ENCODE measurements at places on chromosomes 5 and 9.

DNA sequence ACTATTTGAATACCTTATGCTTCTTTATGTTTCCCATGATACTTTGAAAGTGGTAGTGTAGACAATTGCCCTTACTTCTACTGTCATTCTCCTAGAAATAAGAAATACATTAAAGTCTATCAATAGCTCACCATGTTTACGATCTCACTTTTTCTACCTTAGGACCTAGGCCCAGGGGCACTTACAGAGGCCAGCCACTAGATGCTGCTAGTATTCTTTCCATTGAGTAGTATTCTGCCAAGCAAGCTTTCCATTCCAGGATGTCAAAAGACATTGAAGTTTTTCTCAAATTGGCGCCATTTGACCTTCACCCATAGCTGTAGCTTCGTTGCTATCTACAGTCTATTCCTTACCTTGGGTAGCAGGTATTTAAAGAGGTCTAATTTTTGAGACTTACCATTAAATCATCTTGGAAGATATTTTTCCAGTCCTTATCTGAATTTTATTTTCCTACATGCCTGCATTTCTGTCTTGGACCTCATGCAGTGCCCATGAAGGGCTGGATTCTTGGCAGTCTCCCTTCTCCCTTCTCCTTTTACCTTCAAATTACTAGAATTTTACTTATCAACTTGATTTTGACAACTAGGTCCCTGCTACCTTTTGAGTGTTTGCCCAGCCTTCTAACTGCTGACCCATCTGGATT lies 246.0 kb upstream of the NUDT12 start:
- DNase-seq, result peak; percentile 21

DNA sequence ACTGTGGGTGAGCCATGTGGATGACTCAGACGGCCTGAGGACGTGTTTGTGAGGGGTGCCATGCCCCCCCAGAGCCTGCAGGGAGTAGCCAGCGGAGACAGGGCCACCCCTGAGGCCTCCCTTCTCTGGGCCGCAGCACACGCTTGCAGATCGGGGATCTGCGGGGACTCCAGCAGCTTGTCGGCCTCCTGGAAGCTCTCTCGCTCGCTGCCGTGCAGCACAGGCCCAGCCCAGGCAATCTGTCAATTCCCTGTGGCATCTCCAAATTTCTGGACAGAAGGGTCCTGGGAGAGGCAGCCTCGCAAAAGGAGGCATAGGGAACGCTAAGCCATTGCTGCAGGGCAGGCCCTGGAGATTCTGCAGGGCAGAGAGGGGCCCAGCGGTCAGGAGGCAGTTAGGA lies 21.2 kb downstream of the FLT4 start:
- no peak for DNase-seq

GRCh38 chr5:133732536-133732935 lies 120.2 kb upstream of the FSTL4 start:
- DNase-seq, result no peak

- DNase-seq, result no peak
These were observed 151.2 kb upstream of the RUSC2 start for GRCh38 chr9:35338561-35339274.

GRCh38 chr9:29969856-29970647 lies 2396.8 kb upstream of the C9orf72 start:
- DNase-seq, result no peak

- peak; percentile 23 for DNase-seq
These were observed 157.6 kb downstream of the TTC39B start for GRCh38 chr9:15149450-15149849.

- DNase-seq, result no peak
These were observed 122.1 kb downstream of the EBF1 start for GRCh38 chr5:158977642-158978041.

- DNase-seq, result no peak
These were observed 49.4 kb downstream of the ITGA1 start for GRCh38 chr5:52837068-52837467.

GRCh38 chr9:4620057-4620765 lies 41.9 kb upstream of the PLPP6 start:
- DNase-seq, result peak; percentile 60

- DNase-seq, result peak; percentile 45
These were observed 58.1 kb downstream of the RFX3 start for GRCh38 chr9:3467593-3468219.

DNA sequence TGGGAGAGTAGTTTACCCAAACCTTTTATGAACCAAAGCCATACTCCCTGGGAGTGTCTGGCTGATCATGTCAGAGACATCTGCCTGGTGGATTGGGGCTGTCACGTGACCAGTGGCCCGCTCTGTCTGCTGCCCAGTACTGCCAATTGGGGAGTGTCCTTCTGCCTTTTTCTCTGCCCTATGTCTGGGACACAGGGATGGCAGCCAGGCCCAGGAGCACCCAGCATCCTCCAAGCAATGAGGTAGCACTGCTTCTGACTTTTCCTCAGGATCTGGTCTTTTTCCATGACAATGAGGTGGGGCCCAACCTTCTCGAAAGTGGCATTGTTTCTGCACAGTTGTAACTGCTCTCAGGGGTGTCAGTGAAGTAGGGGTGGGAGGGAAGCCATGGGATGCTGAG lies 21.8 kb downstream of the DAPK1 start:
- no peak for DNase-seq

DNA sequence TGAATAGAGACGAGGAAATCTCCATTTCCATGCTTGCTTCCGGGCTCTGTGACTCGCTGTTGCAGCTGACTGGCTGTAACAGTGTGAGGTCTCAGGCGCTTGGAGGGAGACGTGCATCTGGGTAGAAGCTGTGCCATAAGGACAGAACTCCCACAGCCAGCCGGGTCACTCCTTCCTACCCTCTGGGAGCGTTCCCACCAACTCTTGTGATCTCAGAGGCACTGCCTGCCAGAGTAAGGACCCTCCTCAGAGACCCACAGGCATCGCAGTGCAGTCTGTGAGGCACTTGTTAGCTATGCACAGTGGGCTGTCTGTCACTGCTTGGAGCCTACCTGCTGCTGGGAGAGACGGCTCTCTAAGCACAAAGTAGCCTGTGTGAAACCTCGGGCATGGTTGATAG lies 203.4 kb upstream of the SEMA6A start:
- DNase-seq, result no peak

DNA sequence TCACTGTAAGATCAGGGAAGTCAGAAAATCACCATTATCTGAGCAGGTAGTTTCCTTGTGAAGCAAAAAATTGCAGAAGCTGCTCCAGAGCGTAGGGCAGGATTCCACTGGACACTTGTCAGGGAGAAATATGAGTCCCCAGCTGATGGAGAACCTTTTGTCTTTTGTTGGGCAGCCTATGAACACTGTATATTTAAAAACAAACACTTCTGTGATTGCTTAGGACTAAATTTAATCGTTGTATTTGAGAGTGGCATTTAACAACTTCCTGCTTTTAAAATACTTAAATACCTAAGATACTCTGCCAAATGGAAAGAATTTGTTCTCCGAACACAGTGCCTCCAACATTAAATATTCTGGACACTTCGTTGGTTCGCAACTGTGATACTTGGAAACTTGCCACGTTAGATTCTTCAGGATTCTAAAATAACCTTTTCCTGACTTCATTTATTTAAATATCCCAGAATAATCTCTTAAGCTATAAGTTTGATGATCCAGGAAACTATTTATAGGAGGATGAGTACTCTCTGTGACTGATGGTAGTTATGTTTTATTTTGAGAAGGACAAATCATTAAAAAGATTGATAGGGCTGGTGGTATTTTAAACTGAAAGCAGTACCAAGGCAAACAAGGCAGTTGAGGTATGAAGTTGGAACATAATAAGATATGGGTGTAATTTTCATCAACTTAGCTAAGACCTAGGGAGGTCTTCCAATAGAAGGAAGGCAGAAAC lies 2.7 kb upstream of the HSPA4 start:
- DNase-seq, result no peak

DNA sequence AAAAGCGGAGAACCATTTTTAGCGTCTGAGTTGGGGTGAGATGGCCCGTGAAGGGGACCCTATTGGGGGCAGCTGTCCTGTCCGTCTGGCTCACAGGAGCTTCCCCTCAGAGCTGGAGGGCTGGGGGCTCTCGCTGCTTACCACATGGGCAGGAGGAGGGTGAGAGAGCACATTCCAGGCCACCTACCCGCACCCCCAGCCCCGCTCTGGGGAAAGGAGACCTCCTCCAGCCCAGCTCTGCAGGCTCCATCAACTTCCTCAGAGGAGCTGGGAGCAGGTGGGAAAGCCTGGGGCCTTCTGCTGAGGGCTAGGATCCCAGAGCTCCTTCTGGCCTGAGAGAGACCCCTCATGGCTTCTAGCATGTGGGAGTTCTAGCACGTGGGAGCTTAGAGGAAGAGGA lies 27.1 kb upstream of the SPTLC1 start:
- no peak for DNase-seq

DNA sequence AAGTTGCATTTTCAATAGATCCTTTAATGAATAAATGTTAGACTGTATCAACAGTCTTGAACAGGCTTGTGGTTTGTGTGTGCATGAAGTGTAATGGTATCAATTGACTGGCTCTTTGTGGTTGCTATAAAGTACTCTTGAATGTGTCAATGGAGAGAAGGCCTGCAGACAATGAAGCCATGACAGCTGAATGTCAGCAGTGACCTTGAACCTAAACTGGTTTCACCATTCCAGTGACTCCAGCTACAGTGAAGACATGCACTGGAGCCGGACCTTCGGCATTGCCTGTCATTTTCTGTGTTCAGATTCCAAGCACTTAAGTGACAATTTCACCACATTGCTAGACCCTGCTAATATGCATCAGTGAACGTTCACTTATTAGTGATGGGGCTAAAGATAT lies 276.0 kb upstream of the TMEM161B start:
- no peak for DNase-seq

DNA sequence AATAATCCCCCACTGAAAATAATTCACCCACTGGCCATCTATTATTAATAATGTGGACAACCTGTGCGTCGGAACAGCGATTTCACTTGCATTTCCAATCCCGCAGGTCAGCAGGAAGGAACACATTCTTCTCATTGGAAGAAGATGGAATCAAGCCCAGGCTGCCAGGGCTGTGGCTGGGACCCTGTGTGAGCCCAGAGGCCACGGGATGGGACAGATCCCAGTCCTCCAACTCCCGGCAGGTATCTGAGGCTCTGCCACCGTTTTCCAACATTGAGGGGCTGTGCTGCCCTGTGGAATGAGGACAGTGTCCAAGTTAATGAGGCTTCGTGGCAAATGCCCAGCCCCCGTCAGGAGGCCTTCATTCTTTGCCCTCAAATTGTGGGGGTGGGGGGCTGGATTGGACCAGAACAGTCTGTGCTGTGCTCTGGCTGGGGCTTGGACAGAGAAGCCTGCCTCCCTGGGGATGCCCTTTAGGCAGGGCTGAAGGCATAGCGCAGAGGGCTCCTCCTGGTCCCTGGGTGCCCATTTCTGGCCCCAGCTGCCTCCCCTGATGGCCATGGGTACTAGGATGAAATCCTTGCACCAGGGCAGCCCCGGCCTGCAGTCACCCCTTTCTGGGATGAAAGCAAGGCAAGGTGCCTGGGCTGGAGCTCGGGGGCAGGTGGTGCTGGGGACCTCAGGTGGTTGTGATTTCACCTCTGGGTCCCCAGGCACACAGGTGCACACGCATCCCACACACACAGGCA lies 195.0 kb upstream of the PPP1R26 start:
- no peak for DNase-seq

- DNase-seq, result no peak
These were observed 131.9 kb downstream of the MRPL36 start for GRCh38 chr5:1667648-1668140.

GRCh38 chr9:12414514-12414913 lies 278.7 kb upstream of the TYRP1 start:
- no peak for DNase-seq

DNA sequence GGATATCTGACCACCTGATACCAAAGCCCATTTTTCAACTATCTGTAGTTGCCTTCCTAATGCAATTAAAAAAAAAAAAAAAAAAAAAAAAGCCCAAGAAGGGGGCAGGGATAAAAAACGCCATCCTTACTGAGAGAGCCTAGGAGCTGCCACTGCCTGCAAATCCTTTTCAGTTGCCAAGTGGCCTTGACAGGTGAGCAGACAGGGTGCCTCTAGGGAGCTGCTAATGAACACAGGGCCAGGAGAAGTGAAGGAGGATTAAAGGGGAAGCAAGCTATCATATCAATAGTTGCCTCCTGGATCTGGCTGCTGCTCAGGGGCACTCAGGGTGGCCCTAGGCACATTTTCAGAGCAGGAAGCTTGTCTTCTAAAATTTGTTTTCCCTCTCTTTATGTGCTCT lies 547.4 kb downstream of the TLE1 start:
- DNase-seq, result no peak

DNA sequence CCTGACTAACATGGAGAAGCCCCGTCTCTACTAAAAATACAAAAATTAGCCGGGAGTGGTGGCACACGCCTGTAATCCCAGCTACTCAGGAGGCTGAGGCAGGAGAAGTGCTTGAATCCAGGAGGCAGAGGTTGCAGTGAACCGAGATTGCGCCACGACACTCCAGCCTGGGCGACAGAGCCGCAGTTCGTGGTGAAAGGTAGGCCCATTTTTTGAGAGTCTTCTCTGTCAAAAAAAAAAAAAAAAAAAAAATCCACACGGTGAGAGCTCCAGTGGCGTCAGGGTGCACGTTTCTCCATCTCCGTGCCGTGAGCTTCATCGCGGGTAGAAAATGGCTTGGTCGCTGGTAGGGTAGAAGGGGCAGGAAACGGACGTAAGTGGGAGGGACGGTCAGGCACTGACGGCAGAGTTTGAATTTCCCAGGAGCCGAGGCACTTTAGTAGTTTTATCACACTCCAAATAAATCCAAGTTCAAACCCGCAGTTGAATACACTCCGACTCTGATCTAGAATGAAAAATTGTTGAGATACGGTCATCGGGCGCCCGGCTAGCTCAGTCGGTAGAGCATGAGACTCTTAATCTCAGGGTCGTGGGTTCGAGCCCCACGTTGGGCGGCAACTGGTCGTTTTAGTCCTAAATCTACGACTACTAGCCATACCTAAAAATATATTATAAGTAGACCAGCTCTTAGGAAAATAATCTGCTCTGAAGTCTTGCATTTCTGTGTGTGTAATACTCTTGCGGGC lies 2.4 kb upstream of the TRIM7 start:
- peak; percentile 95 for DNase-seq

DNA sequence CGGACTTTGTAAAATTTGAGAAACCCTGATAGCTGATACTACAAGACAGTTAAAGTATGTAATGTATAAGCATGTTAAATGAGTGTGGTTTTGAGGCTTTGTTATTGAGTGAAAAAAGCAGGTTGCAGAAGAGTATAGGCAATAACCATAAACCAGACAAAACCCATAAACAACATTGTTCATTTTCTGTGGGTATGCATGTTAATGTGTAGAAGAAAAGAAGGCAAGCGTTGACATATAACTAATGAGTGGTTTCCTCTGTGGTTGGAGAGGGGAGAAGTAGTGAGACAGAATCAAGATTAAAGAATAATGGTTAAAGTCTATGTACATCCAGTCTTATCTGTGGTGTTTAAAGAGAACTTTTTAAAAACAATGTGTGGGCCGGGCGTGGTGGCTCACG lies 26.2 kb downstream of the RAD23B start:
- DNase-seq, result no peak

GRCh38 chr5:94389515-94389899 lies 228.9 kb downstream of the KIAA0825 start:
- DNase-seq, result no peak

GRCh38 chr5:135423146-135423845 lies 23.9 kb downstream of the DCANP1 start:
- DNase-seq, result no peak
